ENCODE measurements at places on chromosomes 13 and 19.

DNA sequence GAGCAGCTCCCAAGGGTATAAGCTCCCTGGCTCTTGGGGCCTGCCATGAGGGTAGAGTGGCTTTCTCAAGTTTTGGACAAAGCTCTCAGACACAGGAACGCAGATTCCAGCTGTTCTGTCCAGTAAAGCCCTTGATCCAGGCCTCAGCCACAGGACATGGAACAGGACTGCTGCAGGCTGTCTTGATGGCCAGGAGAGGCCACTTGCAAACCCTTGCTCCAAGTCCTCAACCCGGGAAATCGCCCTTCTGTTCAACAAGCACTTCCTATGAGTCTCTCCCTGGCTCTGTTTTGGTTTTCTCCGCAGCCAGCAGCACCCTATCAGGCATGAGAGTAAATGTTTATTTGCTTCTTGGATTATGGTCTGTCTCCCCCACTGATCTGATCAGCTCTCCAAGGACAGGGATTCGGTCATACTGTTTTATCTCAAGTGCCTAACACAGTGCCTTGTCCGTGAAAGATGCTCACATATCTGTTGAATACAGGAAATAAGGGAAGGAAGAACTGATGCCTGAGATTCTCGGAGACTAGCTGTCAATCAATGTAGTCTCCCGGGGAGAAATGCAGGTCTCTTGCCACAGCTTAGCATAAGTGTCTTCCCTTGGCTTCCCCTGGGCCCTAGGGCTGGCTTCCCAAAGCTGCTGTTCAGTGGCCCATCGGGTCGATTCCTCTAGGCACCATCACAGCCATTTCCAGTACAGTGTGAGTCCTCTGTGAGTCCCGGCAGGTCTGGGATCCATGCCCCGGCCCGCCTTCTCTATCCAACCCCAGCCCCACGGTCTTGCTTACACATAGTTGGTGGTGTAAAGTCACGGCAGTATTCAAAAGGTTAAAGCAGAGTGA is 90.8 kb downstream of the TSHZ3 start:
- DNase-seq, result no peak

GRCh38 chr13:44440046-44440608 is 66.5 kb downstream of the SERP2 start:
- no peak for DNase-seq

- no peak for DNase-seq
Measured at GRCh38 chr13:67343777-67344176, 113.6 kb upstream of the PCDH9 start.

DNA sequence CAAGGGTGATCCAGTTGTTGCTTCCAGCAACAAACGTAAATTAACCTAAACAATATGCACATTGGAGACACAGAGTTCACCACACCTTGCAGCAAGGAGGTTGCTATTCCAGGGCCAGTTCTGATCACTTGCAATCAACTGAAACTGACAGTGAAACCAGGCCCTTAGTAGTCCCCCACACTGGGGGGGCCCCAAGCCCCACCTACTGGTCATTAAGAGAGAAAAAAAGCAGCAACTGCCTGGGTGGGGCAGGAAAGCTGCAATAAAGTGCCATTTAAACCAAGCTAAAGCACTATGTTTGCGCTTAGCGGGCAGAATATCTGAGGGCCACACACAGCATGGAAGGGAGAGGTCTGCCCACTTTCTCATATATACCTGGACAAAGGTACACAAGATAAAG is 51.5 kb downstream of the ATP7B start:
- no peak for DNase-seq

GRCh38 chr13:112783135-112783977 is 93.5 kb downstream of the ATP11A start:
- no peak for DNase-seq

GRCh38 chr13:88958821-88959220 is 1287.7 kb downstream of the SLITRK5 start:
- no peak for DNase-seq

DNA sequence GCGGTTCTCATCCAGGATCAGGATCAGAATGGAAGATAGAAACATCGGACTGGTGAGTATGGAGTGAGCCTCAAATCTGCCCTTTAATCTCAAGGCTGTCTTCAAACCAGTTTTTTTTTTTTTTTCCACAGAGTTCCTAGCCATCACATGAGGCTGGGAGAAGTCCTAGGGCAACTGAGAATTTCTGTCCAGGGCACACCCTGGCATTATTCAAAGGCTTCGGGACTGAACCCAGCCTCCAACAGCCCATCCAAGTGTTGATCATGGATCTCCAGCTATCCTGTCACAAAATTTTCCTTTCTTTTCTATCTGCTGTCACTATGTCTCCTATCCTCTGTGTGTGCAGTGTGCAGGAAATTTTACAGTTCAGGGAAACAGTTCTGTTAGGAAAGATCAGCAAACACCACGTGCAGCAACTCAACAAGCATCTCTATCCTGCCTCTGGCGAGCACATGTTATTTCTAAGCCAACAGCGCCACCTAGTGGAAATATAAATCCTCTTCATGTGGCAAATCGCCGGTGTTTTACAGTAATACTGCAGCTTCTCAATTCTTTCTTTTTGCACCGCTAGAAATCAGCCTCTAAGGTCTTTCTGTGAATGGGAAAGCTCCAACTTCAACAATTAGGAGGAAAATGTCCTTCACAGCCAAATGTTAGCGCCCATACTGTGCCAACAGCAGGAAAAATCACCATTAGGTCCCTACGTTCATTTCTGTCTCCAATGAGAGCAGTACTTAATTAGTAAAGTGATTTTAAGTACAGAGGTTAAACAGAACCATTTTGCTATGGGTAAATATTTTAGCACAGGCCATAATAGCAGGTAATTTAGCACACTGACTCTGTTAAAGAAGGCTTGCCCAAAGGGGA is 21.4 kb upstream of the ZNF181 start:
- peak; percentile 49 for DNase-seq

DNA sequence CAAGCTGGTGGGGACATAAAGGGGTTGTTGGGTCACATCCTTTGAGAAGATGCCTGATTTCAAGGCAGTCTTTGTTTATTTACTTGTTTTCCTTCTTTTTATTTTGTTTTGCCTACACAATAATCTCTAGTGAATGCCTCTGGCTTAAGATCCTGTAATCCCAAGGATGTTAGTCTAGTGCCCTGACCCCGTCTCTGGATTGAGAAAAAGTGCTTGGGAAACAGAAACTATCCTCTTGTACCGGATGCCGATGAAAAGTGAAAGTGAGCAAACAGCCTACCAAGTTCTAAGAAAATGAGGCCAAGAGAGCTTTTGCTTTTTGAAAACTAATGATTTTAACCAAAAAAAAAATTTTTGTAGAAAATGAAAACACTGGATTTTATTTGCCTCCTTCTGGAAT is 42.1 kb upstream of the C1QTNF9 start:
- no peak for DNase-seq

GRCh38 chr13:94160875-94161274 is 318.6 kb downstream of the DCT start:
- no peak for DNase-seq

DNA sequence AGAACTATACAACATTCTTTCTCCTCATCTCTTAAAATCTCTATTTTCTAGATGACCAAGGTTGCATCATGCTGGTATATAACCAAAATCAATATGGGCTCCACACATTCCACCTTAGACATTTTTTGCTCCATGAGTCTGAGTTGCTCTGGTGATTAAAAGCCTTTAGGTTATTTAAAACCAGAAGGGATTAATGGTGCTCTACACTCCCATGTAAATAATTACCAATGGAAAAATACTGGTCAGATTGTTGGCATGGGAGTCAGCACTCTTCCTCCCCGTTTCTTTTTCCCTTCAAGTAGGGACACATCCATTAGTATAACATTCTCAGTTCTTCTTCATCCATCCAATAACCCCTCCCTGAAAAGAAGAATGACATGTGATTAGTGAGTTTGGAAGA is 747.7 kb downstream of the PCDH17 start:
- no peak for DNase-seq

GRCh38 chr19:50341091-50341564 is 12.0 kb upstream of the KCNC3 start:
- DNase-seq, result no peak

DNA sequence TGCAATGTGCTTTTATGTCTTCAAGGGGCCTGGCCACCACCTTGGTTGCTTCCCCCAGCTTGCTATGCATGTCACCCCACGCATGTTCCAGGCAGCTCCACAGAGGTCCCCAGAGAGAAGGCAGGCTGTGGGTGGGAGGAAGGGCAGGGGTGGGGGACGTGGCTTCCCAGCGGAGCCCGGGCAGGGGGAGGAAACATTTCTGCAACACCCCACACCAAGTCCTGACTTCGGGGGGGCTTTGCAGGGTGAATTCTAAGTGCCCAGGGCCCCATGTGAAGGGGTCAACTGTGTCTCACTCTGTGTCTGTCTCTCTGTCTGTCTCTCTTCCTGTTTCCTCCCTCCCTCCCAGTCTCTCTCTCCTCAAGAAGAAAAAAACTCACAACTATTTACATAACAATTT is 39.6 kb downstream of the LTBP4 start:
- no peak for DNase-seq

DNA sequence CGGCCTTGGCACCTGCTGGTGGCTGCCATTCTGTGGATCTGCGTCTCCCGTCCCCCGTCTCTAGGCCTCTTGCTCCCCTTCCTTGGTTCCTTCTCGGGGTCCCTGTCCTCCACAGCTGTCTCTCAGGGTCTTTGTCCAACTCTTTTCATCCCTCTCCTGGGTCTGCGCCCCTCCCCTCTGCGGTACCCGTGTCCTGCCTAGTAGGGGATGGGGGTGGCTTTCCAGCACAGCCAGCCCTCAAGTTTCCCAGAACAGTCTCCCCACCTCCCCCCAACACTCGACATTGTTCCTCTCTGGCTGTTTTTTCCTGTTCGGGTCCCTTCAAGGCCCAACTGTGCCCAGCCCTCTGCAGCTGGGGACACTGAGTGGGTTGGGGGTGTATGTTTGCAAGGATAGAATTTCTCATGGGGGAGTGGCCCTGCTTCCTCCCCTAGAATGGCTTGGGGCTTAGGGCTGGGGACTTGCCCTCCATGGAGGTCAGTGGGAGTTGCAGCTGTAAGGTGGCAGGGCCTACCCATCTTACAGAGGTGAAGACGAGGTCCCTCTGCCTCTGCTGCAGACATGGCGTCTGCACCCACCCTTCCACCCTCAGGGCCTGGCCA is 762 bp upstream of the ADM5 start:
- DNase-seq, result no peak

- peak; percentile 17 for DNase-seq
Measured at GRCh38 chr19:2888731-2889224, 11.9 kb upstream of the ZNF57 start.
